ENCODE measurements at places on chromosomes 11 and 22.

DNA sequence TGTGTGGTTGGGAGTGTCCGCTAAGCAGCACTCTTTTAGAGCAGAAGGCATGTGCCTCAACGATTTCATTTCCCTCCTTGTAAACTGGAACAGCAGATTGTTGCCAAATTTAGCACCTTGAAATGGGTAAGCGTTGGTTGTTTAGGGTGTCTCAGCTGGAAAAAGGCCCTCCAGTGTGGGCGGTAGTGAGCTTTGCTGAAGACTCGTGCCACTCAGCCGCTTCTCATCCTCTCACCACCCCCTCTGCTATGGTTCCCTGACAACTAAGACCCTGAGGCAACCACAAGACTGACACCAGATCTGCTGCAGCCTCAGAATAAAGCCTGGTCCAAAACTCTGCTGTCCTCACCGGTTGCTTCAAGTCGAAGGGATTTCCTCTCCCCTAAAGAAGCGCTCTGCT lies 9.9 kb upstream of the FERMT3 start:
- DNase-seq: no peak

GRCh38 chr11:29300420-29300819 lies 716.4 kb downstream of the KCNA4 start:
- DNase-seq: no peak

- DNase-seq: peak; percentile 42
Measured at GRCh38 chr11:62081378-62082291, 42.2 kb upstream of the INCENP start.

DNA sequence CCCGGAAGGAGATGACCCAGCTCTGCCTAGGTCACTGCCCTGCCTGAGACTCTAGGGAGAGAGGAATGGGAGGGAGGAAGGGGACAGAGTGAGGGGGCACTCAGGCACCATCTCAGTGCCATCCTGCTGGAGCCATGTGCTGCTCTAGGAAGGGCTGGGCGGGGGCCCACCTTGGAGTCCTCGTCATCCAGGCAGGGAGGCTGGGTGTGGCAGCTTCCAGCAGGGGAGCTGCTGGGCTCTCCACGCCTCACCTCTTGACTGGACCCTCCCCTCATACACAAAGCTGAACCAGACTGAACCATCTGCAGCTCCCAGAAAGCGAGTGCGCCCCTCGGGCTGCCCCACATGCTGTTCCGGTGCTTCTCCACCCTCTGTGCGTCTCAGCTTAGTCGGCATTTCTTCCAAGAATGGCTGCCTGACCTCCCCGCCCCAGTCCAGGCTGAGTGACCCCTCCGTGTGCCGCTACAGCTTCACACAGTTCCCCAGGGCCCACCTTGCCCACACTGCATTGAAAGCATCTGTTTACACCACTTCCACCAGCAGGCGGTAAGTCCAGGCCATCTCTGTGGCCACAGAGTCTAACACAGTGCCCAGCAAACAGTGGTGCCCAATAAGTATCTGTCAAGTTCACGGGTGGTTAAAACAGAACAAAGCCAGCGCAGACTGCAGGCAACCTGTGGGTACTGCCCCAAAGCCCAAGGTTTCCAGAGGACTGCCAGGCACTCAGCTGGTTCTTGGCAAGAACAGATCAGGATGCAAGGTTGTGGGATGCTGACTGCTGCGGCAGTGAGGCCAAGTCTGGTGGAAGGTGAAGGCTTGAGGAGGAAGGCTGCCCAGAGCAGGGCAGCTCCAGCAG lies 9.4 kb upstream of the TRIM29 start:
- no peak for DNase-seq

GRCh38 chr11:94583866-94584500 lies 16.8 kb downstream of the PIWIL4 start:
- no peak for DNase-seq

DNA sequence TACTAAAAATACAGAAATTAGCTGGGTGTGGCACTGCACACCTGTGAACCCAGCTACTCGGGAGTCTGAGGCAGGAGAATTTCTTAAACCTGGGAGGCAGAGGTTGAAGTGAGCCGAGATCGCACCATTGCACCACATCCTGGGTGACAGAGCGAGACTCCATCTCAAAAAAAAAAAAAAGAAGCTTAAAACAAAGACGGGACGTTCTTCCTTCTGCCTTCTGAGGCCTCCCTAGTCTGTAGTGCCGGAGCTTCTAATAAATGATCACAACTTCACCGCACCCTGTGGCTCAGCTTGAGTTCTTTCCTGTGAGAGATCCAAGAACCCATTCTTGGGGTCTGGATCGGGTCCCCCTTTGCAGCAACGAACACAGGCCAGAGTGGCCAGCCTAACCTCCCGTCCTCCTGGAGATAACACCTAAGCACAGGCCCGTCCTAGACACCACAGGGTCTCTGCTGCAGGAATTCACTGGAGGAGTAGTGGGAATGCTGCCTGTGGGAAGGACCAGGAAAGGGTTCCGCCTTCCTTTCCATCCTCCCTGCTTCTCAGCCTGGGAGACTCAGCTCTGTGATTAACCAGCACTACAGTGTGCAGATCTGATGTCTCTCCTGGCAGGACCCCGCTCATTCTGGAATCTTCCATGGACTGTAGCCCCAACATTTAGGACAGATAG lies 2.2 kb upstream of the APOBEC3H start:
- DNase-seq: no peak

- no peak for DNase-seq
Measured at GRCh38 chr11:36146437-36146836, 142.8 kb downstream of the COMMD9 start.

GRCh38 chr11:69292221-69292648 lies 1.7 kb upstream of the MYEOV start:
- no peak for DNase-seq

GRCh38 chr22:17705951-17706900 lies 67.7 kb downstream of the BCL2L13 start:
- peak; percentile 55 for DNase-seq

- DNase-seq: peak; percentile 3
Measured at GRCh38 chr11:43419460-43419859, 60.7 kb downstream of the TTC17 start.

GRCh38 chr22:31246687-31247086 lies 34.6 kb downstream of the LIMK2 start:
- DNase-seq: no peak
